ENCODE measurements at places on chromosomes 6 and 20.

- DNase-seq: peak; percentile 93
Measured at GRCh38 chr6:26183581-26184366, 96.5 kb downstream of the HFE start.

GRCh38 chr6:57305107-57305506 lies 12.3 kb upstream of the PRIM2 start:
- no peak for DNase-seq

DNA sequence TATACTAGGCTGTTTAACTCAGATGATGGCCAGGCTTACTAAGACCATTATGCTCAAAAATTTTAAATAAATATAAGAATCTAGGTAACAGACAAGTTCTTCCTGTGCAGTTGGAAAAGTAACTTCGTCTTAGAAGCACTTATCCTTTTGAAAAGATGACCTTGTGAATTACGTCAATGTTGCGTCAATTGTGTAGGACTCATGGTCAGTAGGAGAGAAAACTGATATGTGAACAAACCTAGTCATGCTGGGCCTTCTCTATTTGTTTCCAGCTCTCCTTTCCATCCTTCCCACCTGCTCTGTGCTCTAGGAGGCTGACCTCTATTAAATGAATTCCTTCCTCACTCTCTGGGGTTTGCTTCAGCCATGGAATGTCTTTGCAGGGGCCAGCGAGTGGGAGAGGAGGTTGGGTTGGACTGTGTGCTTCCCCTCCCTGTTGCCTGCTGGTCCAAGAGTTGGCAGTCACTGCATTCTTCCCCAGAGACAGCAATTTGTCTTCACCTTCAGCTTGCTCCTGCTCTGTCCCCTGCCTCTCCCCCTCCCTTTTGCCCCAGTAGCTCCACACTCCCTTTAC lies 128.0 kb upstream of the TNFAIP3 start:
- DNase-seq: no peak

DNA sequence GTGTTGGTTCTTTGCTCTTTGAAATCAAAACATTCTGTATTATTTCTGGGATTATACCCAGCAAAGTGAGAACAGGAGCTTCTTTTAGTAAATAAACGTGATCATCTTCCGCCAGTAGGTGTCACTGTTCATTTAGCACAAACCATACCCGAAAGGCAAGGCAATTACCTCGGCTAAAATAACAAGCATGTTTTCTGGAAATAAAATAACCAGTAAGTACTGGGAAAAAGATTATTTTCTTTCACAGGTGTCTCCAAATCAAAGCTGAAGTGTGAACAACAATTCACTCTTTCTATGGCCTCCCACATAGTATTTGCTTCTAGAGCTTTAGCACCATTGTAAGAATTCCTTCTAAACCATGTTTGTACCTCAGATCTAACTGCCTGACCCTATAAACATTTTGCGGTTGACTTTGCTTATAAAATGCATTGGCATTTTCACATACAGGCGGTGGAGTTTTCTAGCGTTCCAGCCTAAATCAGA lies 144.6 kb upstream of the AGPAT4 start:
- no peak for DNase-seq

GRCh38 chr6:158560836-158561320 lies 987 bp downstream of the TMEM181 start:
- no peak for DNase-seq

DNA sequence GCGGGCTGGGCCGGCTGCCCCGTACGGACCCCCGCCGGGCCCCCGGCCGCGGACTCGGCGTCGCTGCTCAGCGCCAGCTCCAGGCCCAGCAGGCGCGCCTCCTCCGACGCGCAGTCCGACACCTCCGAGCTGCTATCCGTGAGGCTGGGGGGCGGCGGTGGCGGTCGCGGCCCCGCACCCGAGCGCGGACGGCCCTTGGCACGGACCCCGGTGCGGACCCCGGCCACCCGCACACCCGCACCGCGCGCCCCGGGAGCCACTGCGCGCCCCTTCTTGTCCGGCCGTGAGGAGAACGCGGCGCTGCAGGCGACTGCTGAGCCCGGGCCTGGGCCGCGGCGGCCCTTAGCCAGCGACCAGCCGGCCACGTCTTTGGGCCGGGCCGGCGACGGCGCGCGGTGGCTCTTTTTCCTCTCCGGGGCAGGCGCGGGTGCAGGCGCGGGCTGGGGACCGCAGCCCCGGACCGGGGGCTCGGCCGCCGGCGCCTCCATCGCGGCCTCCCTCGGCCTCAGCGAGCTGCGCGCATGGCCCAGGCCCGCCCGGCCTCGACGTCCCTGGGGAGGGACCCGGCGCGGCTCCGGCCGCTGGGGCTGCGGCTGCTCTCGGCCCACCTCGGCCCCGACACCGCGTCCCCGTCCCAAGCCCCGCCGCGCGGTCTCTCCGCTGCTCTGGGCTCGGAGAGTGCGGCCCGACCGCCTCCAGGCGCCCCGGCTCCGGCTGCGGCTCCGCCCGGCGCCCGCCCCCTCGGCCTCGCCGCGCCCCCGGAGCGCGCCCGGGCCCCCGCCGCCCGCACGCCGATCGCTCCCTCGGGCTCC lies 12.9 kb upstream of the TLDC2 start:
- no peak for DNase-seq

DNA sequence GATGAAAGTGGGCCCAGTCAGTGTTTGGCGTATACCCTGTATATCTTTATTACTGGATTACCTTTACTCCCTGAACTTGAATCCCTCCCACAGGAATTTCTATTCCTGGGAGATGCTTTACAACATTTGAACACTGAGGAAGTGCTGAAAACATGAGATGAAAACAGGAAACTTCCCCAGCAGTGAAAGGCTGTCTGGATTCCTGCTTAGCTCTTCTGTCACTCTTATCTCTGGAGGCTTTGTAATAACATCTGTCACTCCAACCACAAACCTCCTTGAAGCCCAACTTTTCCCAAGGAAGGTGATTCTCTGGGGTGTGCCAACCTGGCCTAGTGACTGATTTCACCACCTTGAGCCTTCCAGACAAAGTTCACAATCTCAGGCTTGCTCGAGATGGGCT lies 264.5 kb upstream of the BMP2 start:
- no peak for DNase-seq

GRCh38 chr20:52309181-52309580 lies 117.6 kb upstream of the ZFP64 start:
- no peak for DNase-seq

DNA sequence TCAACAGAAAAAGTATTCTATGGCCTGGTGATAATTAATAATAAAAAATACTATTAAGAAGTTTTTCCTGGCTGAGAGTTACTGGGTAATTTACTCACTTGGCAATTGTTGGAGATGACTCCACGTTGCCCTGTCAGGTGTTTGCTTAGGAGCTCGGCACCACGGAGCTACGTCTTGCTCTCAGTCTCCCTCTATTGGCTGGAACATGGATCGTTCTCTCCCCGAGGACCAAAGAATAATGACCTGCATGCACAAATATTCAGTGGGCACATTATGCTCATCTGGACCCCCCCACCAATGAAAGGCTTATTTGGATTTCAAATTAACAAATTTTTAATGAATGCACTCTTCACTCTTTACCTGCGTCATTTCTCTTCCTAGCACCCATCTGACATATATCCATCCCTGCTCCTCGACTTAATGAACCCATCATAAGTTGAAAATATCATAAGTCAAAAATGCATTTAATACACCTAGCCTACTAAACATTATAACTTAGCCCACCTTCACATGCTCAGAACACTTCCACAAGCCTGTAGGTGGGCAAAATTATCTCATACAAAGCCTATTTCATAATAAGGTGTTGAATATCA lies 71.0 kb upstream of the CD83 start:
- no peak for DNase-seq

GRCh38 chr20:48284837-48285236 lies 499.6 kb upstream of the SULF2 start:
- DNase-seq: no peak

- no peak for DNase-seq
Measured at GRCh38 chr6:163986313-163986712, 571.8 kb downstream of the QKI start.

DNA sequence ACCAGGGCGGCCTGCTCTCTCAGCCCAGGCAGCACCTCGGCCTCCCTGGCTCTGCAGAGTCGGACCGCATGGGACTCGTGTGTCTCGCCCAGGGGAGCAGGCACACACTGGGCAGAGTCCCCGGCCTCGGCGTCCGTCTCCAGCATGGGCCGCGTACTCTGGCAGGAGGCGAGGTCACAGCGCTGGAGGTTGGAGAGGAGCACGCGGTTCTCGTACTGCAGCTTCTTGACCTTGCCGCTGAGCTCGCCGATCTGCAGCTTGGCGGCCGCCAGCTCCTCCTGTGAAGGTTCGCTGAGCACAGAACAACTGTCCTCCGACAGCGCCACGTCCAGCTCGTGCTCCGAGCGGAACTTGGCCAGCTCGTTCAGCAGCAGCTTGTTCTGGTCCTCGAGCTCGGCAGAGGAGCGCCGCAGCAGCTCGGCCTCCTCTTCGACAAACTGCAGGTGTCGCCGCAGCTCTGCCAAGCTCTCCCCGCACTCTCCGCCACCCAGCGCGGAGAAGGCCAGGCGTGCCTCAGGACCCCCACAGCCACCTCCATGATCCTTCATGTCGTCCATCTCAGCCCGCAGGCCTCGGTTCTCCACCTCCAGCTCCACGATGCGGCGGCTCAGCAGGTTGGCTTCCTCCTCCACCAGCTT lies 42.0 kb upstream of the DSN1 start:
- no peak for DNase-seq

DNA sequence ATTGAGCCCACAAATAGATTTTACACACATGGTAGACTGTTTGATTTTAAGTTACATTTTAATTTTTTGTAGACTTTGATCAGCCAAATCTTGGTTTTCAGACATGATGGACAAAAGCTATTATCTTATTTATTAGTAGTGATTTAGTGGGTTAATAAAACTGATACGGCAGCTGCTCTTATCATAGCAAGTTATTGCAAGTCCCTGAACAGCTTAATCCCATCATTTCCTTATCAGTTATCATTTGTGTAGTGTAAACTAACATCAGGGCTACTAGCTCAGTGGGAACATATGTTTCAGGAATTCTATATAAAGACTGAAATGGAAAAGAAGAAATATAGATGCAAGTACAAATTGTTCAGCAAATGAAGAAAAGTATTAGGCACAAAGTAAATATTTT lies 10.9 kb downstream of the RFX6 start:
- no peak for DNase-seq

DNA sequence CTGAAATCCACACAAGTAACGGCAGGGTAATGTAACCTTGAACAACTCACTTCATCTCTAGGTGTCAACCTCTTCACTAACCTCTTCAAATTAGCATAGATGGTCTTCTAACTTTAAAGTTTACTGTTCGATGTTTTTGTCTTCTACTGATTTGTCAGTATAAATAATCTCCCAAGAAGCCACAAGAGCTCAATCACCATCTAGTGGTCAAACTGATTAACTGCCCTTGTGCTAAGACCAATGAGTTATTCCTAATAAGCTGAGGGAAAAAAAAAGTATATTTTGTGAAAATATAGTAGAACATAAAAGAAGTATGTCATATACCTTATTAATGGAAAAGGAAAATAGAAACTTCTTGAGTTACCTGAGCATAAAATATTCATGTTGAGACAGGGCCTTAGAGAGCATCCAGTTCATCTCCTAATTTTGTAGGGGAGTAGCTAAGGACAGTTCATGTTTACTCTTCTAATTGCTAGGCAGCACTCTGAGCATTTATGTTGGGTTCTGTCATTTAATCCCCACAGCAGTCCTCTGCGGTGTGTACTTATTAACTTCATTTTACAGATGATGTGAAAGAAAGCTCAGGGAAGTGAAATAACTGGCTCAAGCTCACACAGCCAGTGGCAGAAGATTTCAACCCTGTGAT lies 317.1 kb downstream of the ESR1 start:
- DNase-seq: no peak

DNA sequence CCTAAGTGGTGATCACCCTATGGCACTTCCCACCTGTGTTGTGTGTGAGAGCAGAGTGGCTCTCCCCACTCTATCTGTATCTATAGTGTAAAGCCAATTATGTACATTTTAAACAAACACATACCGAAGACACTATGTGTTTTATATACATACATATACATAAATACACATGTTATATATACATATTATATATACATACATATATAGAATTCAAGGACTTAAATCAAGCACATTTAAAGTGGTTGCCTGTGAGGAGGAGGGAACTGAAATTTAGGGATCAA lies 246.6 kb downstream of the LY86 start:
- no peak for DNase-seq

GRCh38 chr20:63718996-63719395 lies 11.2 kb downstream of the ZGPAT start:
- DNase-seq: no peak
